Stimulated activated CD4-positive, alpha-beta T cell treated with anti-CD3 and anti-CD28 coated beads, Interleukin-2, amount 100 ng/mL, for 4 hours (primary cell): ENCODE measurements at places on chromosomes 16 and 17.

GRCh38 chr16:2969545-2970521 lies 685 bp downstream of the PAQR4 start:
- DNase-seq = peak; percentile 61

- no peak for DNase-seq
Measured at GRCh38 chr17:82594571-82594970, 53.7 kb downstream of the WDR45B start.

DNA sequence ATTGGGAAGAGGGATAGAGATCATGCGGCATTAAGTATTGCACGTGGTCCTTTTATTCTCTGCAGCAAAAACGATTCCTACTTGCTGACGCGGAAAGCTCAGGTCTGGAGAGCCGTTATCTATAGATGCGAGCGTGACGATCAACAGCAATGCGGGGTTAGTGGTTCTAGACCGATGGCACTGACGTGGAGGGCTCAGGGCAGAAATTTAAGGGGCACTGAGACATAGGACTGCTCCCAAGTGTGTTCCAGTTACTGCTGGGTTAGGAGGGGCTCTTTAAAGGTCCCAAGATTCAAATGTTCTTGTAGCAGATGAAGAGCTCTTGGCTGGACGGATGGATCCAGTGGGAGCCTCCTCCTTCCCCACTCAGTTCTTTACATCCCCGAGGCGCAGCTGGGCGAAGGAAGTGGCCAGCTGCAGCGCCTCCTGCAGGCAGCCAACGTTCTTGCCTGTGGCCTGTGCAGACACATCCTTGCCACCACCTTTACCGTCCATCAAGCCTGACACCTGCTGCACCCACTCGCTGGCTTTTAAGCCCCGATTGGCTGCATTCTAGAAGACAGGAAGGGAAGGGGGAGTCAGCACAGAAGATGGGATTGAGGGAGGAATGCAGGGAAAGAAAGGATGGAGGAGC lies 732 bp upstream of the EXOSC6 start:
- DNase-seq = no peak

- no peak for DNase-seq
Measured at GRCh38 chr16:10296956-10297340, 88.9 kb upstream of the ATF7IP2 start.

DNA sequence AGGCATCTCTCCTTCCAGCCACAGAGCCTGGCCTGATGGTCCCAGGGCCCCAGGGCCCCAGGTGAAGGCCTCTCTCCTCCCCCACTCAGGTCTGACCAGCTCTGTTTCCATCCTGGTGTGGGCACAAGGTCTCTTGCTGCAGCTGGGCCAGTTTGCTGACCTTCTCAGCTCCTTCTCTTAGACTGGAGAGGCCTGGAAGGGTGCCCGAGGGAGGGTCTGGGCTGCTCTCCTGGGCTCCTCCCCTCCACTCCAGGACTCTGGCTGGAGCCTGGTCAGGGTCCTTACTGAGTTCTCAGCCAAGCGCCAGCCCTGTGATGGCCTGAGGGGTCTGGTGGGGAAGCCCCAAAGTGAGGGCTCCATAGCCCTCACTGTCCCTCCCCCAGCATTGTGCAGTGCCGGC lies 12.4 kb downstream of the SOCS3 start:
- DNase-seq = no peak

DNA sequence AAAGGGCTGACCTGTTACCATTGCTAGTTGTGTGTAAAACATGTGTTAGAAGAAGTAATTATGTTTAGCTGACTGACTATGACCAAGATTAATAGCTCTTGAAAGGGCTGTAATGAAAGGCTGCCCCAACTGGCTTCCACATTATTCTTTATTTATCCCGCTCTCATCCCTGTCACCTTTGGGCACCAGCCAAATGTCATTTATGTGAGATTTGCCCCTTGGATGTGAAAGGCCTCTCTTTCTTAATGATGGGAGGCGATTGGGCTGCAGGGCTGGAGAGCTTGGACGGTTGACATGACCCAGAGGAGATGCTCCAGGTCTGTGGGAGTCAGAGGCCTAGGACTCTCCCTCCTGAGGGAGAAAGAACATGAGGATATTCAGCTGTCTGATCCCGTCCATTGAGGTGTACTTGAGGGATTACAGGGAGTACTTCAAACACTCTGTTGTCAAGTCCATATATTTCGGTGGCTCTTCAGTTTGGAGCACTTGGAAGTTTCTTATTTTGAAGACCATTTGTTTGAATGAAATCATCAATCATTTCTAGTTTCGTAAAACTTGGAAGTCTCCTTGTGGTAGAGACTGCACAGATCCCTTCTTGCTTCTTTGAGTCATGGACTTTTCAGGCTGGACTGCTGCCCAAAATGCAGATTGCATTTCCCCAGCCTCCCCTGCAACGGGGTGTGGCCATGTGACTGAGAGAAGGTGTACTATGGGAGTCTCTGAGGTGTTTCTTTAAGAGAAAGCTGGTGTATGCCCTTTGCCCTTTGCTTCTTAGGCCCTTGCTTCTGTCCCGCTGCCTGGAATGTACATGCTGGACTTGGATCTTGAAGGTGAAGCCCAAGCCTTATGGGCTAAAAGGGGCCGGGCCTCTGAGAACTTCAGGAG lies 51.3 kb downstream of the FTO start:
- no peak for DNase-seq

- DNase-seq = no peak
Measured at GRCh38 chr16:88013766-88014251, 62.6 kb downstream of the BANP start.

DNA sequence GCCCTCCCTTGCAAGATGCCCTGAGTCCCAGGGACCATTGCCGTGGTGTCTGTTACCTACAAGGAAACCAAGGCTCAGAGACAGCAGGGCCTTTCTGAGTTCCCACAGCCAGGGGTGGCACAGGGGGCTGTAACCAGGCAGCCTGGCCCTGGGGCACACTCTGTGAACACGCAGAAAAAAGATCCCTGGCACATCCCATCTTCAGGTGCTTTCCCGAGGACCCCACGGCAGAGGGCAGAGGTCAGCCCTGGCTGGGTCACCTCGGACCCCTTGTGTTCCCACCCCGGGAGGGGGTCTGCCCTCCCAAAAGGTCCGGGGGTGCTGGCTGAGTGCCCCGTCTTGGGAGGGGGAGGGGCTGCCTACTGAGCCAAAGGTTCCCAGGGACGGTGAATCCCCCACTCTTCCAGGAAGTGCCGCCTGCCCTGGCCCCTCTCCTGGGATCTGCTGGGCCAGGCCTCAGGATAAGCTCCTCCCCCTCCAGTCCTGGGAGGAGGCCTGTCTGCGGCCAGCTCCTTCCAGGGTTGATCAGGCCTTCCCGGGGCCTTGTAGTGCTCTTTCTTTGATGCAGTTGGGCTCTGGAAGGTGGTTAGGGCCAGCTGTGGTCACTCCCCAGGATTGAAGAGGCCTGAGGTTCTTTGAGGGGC lies 8.1 kb downstream of the GLIS2 start:
- DNase-seq = no peak

DNA sequence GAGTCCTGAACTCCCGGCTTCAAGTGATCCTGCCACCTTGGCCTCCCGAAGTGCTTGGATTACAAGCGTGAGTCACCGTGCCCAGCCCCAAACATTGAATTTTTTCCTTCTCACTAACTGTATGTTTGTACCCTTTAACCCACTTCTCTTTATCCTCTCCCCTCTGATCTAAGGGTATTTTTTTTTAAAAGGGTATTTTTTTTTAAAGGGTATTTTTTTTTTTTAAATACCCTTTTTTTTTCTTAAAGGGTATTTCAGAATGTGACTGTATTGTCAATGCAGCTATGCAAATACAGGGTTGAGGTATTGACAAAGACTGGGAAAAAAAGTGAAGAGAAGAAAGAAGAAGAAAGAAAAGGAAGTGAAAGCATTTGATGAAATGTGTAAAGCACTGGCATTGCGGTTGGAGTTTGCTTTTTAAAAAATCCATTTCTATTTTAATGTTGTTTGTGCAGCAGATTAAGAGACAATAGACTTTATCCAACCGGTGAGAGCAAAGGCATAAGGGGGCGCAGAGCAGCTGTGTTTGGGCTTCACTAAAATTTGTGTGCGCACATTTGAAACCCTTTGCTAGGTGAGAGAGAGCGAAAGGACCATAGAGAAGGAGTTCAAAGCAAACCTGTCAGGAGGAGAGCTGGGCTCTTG lies 42.4 kb downstream of the SYT17 start:
- DNase-seq = no peak

GRCh38 chr16:75252946-75253911 lies 1.8 kb upstream of the BCAR1 start:
- DNase-seq = no peak

- DNase-seq = no peak
Measured at GRCh38 chr17:46832945-46833839, 14.7 kb upstream of the WNT3 start.

- no peak for DNase-seq
Measured at GRCh38 chr16:84643674-84644073, 4.6 kb upstream of the KLHL36 start.

DNA sequence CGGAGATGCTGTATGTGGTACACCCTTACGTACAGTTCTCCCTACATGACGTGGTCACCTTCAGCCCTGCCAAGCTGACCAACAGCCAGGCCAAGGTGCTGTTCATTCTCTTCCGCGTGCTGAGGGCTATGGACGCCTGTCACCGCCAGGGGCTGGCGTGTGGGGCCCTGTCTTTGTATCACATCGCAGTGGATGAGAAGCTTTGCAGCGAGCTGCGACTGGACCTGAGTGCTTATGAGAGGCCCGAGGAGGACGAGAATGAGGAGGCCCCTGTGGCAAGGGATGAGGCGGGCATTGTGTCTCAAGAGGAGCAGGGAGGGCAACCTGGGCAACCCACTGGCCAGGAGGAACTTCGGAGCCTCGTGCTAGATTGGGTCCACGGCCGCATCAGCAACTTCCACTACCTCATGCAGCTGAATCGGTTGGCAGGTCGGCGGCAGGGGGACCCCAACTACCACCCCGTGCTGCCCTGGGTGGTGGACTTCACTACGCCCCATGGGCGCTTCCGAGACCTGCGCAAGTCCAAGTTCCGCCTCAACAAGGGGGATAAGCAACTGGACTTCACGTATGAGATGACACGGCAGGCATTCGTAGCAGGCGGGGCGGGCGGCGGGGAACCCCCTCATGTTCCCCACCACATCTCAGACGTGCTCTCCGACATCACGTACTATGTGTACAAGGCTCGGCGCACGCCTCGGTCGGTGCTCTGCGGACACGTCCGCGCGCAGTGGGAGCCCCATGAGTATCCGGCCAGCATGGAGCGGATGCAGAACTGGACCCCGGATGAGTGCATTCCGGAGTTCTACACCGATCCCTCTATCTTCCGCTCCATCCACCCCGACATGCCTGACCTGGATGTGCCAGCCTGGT lies 1.4 kb downstream of the WDR81 start:
- DNase-seq = no peak
